Hematopoietic multipotent progenitor cell treated with erythropoietin and hydrocortisone succinate and interleukin-3 and kit ligand, for 6 days (in vitro differentiated cells): ENCODE measurements at places on chromosomes 16 and 17.

- DNase-seq = no peak
These were observed 64.9 kb downstream of the CDYL2 start for GRCh38 chr16:80739523-80739922.

DNA sequence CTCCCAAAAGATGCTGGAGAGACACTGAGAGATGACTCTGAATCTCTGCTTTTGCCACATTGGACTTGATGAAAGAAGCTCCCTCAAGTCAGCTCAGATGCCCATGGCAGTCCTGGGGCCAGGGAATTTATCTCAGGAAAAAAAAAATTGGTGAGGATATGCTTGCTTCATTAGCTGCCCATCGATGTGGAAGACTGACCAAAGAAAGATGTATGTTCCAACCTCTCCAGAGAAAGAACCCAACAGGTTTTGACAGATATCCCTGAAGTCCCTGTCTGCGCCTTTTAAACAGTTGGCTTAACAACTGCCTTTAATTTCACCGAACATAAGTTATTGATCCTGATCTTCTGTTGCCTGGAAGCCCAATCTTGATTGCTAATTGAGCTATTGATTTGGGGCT, 137.4 kb downstream of the TMEM114 start:
- DNase-seq = no peak

DNA sequence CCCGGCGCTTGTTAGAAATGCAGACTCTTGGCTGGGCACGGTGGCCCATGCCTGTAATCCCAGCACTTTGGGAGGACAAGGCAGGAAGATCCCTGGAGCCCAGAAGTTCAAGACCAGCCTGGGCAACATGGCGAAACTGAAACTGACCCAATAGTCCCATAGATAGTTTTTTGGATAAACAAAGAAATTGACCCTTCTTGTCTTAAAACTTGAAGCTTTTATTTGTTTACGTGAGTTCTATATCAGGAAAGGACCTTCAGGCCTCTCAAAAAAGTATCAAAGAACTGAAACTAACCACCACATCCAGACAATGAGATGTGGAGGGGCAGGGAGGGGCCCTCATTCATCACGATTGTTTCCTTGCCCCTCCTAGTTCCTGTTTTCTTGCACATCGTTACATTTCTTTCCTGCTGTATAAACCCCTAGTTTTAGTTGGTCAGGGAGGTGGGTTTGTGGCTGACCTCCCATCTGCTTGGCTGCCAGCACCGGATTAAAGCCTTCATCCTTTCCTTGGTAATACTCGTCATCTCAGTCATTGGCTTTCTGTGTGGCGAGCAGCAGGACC, 29.9 kb upstream of the PRM1 start:
- peak; percentile 69 for DNase-seq

DNA sequence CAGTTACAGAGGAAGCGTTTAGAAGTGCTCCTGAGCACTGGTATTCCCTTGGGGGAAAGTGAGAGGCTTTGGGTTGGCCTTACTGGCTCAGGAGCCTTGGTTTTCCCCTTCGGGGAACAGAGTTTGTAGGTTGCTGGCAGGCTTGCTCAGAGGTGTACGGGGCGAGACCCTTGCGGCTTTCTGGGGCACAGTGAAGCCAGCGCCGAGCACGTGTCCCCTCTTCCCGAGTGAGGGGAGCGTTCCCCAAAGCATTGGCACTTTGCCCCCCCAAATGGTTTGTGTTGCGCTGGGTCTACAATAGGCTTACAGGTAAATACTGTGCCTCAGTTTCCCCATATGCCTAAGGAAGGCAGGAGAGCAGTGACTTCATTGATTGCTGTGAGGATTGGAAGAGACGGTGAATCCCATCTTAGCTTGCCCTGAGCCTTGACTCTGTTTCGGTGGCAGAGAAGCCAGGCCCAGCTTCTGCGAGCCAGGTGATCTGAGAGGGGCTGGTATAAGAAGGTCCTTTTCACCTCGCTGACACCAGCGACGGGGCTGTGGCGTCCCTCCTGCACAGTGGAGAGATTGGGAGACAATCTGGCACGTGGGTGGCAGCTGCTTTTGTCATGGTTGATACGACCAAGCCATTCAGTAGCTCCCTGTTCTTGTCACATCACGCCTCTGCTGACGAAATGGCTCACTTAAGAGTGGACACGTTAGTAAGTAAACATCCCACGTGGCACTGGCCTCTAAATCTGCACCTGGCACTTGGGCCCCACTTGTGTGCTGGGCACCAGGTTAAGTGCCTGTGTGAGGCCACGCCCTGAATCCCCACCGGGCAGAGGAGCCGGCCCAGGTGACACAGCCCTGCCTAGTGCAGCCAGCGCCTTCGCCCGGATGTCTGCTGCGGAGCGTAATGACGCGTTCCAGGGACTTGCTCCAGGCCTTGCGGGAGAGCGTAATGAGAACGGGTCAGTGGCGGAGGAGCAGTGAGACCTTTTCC, 55.0 kb downstream of the MEAK7 start:
- no peak for DNase-seq

DNA sequence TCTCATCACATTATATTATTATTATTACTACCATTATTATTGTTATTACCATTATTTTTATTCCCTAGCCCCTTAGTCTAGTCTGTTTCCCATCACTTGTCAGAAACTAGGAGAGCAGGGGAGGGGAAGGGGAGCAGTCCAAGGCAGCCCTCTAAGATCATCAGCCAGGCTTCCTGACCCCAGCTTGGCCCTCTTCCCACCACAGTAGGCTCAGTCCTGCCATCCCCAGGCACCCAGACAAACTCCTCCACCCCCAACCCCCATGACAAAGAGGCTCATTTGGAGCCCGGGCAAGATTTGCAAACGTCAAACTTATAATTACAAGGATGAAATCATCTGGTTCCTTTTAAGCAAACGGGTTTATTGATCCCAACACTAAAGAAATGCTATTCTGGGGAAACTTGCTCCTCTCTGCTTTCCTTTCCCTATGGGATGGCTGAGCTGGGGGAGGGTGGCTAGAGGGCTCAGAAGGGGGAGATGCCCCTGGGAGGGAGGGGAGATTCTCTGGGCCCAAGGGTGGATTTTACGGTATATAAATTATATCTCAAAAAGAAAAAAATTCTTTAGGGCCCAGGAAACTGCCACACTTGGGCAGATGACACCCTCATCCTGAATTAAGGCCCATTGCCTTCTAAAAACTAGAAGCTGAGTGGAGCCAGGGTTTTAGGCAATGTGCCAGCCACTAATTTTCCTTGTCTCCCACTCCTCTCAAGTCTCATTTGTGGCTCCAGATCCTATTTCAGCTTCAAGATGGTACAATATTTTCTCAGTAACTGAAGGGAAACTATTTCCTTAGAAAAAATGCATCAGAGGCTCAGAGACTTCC, 4.4 kb upstream of the CBFB start:
- no peak for DNase-seq

DNA sequence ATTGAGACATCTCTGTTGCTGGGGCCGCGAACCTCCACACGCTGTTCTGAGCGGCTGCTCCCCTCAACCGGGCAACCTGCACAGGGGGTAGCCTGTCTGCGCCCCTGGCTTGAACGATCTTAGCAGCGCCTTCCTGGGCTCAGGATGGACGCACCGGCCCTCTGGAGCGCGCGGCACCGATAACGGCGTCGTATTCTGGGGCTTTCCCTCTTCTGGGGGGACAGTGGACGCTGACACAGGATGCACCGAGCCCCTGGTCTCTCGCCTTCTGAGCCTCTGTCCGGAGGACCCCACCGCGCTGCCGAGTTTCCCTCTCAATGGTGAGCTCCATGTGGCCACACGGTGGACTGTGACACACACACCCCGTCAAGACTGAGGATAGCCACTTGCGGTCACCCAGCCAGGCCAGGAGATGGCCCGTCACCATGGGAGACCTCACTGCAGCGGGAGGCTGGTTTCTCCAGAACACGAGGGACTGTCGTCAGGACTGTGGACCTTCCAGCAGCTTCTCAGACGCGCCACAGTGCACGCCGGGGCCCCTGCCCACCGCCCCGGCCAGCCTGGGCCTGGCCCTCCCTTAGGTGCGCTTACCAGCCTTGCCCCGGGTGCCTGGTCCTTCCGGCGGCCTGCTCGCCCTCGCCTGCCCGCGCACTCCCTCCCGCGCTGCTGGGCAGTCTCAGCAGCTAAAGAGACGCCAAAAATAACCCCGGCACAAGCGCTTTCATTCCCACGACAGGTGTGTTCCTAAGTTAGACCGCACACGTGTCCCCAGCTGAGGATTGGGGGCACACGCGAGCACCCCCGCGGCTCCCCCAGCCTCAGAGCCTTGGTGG, 30.0 kb upstream of the PABPN1L start:
- no peak for DNase-seq

- DNase-seq = no peak
These were observed 232.5 kb downstream of the MSI2 start for GRCh38 chr17:57488856-57489255.

GRCh38 chr16:48050871-48051270, 104.9 kb downstream of the ABCC12 start:
- no peak for DNase-seq

GRCh38 chr17:81996757-81997441, 19.5 kb downstream of the ASPSCR1 start:
- no peak for DNase-seq
